Type B pancreatic cell (in vitro differentiated cells): ENCODE measurements at places on chromosomes 2 and 18. TPM values are rescaled to one million over a fixed set of nuclear protein-coding genes. Genes with fewer than 3 reads are reported as not detected.

- no peak for DNase-seq
Observed at GRCh38 chr18:76528477-76529432, 33.7 kb upstream of the ZNF516 start.

GRCh38 chr2:86072271-86072858 lies 33.3 kb downstream of the POLR1A start:
- DNase-seq: no peak

DNA sequence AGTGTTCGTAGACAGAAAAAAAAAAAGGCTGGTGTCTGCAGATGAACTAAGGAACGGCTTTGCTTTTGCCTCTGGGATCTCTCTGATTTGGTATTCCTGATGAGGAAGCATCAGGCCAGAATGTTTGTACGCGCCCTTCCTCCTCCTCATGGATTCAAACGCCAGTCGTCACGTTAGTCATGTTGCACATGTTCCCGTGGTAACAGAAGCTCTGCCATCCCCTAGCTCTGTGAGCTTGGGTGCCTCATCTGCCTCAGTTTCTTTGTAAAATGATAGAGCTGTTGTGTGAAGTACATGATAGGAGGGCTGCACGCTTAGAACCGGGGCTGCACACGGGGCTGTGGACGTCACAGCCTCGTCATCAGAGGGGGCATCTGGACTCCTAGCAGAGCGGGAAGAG lies 47.0 kb downstream of the TSHZ1 start:
- no peak for DNase-seq

DNA sequence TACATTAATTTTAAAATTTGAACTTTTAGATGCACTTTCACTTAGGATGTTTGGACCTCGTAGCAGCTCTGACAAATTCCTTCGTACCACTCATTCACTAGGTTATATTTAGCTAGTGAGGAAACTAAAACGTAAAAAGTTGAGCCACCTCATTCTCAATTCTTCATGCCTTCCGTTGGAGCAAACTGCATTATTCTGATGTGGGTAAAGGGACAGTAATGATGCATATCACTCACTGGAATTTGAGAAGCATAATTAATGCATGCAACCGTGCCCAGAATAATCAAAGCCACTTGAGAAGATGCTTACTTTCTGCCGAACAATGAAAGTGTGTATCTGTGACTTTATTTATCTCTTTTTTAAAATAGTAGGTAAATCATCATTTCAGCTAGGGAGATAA lies 2.2 kb downstream of the CNOT9 start:
- DNase-seq: no peak

DNA sequence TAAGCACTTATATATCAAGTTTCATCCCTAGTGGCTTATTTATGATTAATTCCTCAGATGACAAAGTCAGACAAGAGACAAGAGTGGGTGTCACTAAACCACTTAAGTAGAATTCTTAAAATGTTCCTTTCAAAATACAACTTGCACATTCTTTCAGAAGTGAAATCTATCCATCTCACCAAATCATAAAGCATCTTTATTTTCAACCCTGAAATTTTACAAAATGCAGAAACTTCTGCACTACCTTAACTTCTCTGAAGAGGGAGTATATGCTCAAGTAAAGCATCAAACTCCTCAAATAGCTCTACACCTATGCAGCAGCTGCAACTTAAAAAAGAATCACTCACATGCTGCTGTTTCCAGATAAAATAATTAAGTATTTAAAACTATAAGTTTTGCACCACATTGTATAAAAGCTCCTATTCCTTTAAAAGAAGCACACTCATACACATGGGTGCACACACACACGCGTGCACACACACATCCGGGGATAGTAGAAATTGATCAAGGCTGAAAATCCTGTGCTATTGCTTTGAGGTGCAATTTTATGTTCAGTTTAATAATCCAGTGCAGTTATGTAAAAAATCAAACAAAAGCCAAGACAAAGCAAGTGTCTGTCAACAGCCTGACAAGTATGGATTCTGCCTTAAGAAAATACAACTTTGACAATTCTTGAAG lies 244.5 kb downstream of the TCF4 start:
- no peak for DNase-seq

DNA sequence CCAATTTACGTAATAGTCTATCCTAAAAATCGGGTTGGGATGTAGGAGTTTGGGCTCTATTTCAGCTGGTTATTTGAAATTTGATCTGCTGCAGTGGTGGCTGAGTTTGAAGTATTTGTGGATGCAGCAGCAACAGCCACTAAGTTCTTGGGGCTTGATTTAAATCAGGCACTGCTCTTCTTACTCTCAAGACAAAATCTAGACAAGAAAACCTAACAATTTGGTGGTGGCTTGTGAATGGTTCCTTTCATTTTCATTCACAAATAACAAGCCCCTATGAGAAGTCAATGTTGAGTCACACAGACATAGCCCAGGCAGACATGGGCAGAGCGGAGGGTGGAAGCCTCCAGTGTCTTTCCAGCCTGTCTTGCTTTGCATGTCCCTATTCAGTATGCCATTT lies 199.3 kb downstream of the LTBP1 start:
- no peak for DNase-seq

ATP6V1B1 gene
- 6.3 and 8.6 TPM in 2 replicates for total RNA-seq
